ENCODE measurements at places on chromosomes 7 and 10.

- no peak for DNase-seq
These were observed 119.3 kb downstream of the CUX1 start for GRCh38 chr7:101936611-101937231.

GRCh38 chr10:103127241-103127640, 65.8 kb downstream of the NT5C2 start:
- DNase-seq: no peak

DNA sequence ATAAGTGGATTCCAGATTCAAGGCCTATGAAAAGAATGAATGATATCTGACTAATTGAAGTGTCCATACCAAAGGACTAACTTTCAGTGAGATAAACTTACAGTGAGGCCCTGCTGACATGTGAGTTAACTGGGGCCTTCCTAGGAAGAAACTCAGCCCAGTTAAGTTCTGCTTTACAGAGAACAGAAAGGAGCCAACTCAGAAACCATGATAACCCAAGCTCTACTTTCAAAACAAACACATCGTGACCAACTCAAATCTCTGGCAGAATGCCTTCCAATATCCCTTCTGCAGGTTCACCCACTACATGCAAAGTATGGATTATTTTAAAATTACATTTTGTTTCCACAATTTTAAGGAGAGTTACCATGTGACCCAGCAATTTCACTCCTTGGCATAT, 75.8 kb upstream of the MRLN start:
- no peak for DNase-seq

GRCh38 chr10:15571575-15571974, 148.1 kb downstream of the ITGA8 start:
- no peak for DNase-seq

GRCh38 chr10:11012421-11013295, 5.0 kb upstream of the CELF2 start:
- DNase-seq: no peak

DNA sequence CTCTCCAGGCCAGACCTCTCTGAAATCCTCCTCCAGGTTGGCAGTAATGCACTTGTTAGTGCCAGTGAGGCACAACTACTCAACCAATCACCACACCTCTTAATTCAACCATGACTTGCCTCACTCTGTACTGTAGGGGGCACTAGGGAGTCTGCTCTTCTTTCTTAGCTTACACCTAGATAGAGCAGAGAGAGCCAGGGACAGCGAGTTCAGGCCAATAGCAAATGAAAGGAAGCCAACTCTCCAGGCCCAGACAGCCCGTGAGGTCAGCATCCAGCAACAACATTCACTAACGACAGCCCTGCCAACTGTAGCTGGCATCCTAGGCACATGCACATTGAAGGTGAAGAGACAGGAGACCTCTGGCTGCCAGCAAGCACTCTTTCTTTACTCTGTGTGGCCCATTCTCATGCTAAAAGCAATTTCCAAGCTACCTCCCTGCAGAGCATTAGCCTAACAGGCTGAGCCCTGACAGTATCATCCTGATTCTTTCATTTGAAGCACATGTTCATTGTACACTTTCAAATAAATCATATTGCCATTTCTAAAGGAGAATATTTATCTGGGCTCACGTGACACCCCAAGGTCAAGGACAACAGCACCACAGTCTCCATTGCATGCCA, 136.3 kb downstream of the DPY19L1 start:
- no peak for DNase-seq

DNA sequence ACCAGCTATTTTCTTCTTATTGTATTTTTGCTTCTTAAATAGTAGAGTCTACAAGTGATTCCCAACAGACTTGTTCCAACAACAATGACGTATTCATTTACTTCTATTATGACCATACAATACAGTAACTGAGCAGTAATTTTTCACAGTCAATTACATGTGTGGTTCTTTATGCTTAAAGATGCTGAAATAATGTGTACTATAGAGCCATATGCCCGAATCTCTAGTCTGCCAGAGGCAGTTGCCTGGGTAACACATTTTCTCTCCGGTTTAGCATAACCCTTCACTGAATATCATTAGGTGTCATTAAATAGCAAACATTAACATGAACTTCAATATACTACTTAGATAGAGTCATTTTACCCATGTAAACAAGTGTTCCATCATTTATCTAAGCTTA, 75.0 kb downstream of the SLC25A13 start:
- DNase-seq: no peak

DNA sequence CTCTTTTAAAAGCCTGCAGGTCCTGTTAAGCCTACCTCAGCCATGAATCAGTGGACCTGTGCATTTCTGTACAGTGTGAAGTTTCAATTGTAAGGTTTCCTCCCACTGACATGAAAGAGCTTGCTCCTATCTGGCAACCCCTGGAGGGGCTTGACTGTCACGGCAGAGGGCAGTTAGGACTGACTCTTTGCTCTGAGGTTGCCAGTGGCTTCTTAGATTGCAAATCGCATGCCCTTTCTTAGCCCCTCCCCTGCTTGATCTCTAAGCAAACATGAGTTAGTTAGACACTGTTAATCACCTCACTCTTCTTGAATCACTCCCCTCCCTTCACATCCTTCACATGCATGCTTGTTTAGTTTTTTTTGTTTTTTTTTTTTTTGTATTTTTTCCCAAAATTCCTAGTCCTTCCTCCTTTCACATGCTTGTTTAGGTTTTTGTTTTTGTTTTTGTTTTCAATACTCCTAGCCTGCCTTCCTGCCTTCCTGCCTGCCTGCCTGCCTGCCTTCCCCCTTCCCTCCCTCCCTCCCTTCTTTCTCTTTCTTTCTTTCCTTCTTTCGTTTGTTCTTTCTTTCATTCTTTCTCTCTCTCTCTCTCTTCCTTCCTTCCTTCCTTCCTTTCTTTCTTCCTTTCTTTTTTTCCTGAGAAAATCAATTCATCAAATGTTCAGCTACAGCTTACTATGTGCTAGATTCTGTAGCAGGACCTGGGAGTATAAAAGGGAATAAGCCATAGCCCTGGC, 6.0 kb upstream of the HIPK2 start:
- no peak for DNase-seq

DNA sequence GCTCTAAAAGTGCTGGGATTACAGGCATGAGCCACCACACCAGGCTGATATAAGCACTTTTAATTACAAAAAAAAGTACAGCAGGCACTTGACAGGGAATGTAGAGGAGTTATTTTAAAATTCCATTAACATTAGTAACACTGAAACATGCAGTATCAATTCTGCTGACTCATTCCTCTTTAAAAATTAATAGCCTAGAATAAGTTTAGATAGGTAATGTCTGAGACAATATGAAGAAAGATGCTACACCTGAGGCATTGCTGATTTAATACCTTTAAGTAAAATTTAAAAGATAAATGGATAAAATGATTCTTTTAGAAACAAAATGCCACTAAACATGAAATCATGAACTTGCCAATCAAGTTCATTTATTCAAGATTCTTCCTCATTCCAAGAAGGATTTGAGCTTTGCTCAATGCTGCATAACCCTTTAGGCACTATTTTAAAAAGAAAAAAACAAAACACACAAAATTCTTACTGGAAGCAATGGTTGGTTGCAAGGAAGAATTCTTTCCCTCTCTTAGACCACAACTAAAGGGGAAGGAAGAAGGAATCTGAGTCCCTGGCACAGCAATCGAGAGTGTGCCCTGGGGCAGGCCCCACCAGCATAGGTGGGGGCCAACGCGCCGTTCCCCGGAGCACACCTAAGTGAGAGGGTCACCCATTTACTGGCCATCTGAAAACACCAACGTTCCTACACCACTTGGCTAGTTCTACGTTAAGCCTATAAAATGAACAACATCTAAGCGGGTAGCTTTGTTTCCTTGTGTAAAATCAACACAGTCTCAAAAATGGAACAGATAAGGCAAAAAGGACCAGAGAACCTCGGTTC, 26.6 kb downstream of the ESYT2 start:
- DNase-seq: no peak

DNA sequence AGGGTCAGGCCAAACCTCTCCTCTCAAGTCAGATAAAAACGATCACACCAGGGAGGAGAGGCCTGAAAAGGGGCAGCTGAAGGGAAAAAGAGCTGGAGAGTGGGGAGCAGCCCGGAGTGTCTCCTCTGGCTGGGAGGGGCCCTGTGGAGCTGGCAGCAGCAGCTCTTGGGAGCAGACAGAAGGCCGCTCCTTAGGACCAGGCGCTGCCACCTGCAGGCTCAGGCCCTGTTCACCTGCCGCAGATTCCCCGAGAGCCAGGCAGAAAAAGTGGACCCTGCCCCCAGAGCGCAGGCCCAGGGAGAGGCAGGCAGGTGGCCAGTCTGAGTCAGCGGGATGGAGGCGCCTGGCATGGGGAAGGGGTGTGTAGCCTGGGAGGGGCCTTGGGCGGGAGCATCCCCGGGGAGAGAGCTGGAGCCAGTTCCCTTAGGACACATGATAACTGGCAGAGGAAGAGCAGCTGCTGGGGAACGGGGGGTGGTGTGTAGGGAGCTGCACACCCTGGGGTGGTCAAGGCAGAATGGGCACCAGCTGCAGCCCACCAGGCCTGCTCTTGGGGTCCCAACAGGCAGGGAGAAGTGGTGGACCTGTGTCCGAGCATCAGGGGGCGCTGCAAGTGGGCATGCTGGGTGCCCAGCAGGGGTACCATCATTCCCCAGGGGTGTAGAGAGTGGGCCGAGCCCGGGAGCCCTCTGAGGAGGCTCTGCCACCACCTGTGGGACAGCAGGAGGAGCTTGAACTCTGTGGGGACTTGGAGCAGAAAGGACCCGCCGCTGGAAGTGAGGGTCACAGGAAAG, 177.2 kb upstream of the RHEB start:
- DNase-seq: no peak

- no peak for DNase-seq
These were observed 15.2 kb upstream of the LRRTM3 start for GRCh38 chr10:66910671-66911070.

DNA sequence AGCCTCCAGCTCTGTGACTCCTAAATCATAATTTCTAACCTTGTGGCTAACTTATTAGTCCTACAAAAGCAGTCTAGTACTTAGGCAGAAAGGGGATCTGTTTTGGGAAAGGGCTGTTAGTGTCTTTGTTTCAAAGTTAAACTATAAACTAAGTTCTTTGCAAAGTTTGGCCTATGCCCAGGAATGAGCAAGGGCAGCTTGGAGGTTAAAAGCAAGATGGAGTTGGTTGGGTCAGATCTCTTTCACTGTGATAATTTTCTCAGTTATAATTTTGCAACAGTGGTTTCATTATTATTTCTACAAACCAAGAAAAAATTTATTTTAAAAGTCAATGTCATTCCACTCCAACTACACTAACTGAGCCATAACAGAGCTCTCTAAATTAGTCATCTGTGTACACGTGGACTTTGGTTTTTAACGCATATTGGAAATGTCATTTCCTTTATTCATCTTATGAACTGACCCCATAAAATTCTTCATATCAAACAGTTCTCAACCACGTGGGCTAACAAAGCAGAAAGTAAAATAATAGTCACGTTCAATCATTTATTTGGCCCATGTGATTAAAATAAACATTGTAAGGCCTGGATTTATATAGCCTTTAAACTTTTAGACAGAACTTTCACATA, 143.2 kb upstream of the C7orf33 start:
- no peak for DNase-seq

GRCh38 chr10:120177330-120177729, 279.7 kb upstream of the PLPP4 start:
- DNase-seq: no peak

DNA sequence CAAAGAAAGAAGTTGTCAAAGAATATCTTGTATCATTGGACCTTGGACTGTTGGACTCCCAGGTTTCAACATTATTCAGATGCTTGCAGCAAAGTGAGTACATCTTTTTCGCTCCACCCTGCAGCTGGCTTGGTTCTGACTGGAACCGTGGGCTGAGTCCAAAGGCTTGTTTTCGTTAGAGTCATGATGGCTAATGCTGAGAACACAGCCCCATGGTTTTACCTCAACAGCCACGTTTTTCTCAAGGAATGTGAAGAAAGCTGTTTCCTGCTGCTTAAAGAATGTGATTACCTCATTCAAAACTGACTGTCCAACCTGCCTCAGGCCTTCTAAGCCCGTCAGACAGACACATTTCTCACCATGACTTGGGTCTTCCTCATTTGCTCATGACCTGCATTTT, 69.5 kb downstream of the STEAP1B start:
- DNase-seq: no peak

DNA sequence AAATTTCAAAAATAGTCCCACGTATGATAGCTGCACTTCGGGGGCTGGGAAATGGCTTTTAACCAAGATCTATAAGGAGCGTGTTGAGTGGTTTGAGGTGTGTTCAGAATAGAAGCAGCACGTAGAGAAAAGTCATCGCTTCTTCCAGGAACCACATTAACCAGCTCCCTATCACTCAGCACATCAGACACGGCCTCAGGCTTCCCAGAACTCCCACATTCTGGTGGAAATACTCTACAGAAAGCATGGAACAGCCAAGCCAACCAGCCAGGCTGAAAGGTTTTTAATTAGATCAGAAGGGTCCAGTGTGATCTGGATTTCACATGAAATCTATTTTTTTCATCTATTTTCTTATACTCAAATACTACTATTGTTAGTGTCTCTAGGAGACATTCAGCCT, 231.5 kb upstream of the NRP1 start:
- DNase-seq: no peak

- DNase-seq: no peak
These were observed 146.8 kb downstream of the PCLO start for GRCh38 chr7:83015916-83016315.

GRCh38 chr7:127154101-127154500, 98.6 kb downstream of the GRM8 start:
- no peak for DNase-seq

DNA sequence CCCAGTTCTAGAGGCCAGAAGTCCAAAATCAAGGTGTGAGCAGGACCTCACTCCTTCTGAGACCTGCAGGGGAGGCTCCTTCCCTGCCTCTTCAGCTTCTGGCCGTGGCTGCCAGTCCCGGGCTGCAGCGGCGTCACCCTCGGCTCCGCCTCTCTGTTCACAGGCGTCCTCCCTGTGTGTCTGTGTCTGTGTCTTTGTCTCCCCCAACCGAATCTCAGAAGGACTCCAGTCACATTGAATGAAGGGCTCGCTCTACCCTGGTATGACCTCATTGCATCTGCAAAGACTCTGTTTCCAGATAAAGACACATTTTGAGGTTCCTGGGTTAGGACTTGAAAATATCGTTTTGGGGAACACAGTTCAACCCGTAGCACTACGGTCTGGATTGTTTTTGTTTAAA, 33.1 kb upstream of the GALNT11 start:
- peak; percentile 10 for DNase-seq

DNA sequence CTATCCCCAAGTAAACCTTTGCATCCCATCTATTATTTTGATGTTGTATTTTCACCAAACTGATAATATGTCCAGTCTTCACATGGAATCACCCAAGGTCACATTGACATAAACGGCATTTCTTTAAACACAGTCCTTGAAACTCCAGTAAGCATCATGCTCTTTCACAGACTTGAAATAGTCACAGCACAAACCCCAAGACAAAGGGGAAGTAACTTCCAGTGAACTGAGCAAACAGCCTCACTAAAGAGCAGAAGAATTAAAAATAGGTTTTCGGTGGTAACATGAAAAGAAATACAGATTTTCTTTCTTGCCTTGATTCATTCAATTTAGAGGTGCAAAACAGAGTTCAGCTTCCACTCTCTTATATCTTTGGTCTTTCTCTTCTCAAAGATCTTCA, 253.7 kb downstream of the SFMBT2 start:
- no peak for DNase-seq

GRCh38 chr7:26328498-26329390, 37.1 kb downstream of the SNX10 start:
- no peak for DNase-seq

GRCh38 chr10:107160866-107161265, 3.6 kb downstream of the SORCS1 start:
- DNase-seq: no peak

Measured in activated CD4-positive, alpha-beta T cell treated with anti-CD3 and anti-CD28 coated beads for 24 hours (primary cell).